ENCODE measurements at places on chromosomes 11 and 22.

GRCh38 chr11:102518296-102519094, 12.1 kb downstream of the MMP7 start:
- DNase-seq: no peak

DNA sequence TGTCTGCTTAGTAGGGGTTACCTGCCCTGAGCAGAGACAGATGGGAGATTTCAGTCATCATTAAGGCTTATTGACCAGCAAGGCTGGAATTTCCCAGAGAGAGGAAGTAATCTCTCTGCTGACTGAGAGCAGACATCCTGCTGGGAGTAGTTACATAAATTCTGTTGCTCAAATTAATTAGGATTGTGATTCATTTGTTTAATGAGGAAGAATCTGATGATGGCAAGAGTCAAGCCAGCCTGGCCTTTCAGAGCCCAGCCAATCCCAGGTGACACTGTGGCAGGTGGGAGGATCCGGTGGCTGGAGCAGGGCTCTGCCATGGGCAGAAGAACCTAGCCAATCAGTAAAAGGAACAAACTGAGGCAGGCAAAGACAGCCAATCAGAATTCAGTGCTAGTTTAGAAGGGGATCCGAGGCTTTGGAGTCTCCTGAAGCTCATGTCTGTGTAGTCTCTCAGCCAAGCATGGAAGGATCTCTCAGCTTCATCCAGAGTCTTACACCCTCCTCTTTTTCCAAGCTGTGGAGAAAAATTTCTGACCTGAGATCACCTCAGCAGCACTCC, 61.2 kb upstream of the CHST1 start:
- DNase-seq: no peak

DNA sequence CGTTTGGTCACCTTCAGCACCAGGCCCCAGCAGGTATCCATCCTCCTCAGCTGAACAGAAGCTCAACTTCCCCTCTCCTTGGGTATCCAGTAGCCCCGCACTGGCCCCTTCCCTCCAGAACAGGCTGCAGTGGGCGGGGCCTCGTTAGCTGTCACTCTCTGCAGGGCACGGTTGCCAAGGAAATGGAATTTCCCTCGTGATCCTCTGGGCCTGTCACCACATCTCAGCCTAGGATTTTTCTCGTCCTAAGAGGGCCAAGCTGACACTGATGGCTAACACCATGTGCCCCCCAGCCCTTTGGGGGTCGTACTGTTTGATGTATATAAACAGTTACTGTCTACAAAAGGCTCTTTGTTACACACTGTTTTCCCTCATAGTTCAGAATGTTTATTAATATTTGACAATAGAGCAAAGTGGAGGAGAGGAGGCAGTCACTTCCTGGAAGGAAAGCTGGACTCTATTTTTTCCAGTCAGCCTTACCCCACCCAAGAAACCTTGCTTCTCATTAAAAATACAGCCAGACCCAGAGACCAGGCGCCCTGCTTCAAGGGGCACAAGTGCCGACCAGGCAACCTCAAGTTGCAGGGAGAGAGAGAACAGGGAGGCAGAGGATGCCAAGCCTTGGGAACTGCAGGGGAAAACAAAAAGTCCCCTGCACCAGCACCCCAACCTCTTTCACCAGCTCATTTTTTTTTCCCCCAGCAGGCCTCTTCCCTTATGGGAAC, 44.5 kb downstream of the FEZ1 start:
- peak; percentile 84 for DNase-seq

- DNase-seq: no peak
Measured at GRCh38 chr11:21640491-21640890, 552.4 kb upstream of the ANO5 start.

GRCh38 chr11:119806064-119806915, 77.3 kb upstream of the NECTIN1 start:
- no peak for DNase-seq

GRCh38 chr22:19473578-19473977, 5.4 kb downstream of the UFD1 start:
- no peak for DNase-seq

DNA sequence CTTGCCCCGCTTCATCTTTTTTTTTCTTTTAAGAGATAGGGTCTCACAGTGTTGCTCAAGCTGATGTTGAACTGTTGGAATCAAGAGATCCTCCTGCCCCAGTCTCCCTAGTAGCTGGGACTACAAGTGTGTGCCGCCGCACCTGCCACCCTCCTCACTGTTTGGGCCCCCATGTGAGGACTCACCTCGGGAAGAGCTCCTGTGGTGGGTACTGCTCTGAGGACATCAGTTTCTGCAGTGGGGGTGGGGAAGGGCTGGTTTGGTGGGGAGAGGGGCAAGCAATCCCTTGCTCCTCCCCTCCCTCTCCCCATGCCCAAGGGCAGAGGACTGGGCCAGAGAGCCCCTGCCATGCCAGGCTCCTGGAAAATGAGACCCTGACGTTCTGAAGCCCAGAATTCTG, 1.5 kb upstream of the SLC16A8 start:
- no peak for DNase-seq

DNA sequence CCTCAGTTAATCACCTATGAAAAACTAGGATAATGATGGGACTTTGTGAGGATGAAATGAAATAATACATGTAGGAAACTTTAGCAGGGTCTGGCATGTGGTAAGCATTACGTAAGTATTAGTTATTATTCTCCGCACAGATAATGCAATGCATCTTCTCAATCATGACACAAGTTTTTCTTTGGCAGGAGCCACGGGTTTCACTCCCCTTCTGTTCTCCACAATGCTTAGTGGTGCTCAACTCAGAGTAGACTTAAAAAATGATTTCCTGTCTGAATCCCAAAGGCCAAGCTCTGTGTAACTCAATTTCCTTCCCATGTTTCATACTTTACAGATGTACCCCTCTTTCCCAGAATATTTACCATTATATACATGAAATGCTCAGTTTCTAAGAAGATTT, 82.9 kb downstream of the CCDC34 start:
- DNase-seq: no peak

DNA sequence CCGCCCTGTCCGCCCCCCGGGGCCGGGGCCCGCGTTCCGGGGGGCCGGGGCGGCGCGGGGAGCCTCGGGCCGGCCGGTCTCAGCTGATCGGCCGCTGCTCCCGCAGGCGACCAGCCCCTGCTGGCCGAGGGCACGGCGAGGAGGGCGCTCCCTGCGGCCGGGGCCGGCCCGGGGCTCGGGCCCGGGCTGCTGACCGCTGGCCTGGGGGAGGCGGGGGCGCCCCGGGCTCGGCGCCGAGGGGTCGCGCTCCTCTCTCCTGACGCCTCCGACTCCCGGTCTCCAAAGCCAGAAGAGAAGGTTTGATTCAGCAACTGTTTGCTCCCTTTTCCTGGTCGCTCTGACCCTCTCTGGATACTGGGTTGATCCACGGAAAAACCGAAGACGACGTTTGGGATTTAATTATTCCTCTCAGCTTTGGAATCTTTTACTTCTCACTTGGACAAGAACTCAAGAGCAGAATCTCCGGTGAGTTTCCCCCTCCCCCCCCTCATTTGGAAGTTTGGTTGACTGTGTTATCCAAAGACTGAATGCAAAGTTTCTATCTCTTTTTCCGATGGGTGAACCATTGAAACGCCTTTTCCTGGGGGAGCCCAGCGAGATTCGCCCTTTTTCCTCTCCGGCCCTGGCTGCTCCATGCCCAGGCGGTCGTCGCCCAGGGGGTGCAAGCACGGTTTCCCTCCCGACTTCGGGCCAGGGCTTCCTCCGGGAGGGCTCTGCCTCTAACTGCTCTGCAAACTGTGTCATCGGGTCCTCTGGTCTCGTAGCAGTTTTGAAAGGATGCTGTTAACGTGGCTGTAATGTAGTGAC, 725 bp downstream of the KDM2A start:
- peak; percentile 51 for DNase-seq

- no peak for DNase-seq
Measured at GRCh38 chr11:134815404-134815803, 403.4 kb upstream of the B3GAT1 start.

- DNase-seq: peak; percentile 47
Measured at GRCh38 chr11:62546929-62547625, 471 bp upstream of the AHNAK start.

DNA sequence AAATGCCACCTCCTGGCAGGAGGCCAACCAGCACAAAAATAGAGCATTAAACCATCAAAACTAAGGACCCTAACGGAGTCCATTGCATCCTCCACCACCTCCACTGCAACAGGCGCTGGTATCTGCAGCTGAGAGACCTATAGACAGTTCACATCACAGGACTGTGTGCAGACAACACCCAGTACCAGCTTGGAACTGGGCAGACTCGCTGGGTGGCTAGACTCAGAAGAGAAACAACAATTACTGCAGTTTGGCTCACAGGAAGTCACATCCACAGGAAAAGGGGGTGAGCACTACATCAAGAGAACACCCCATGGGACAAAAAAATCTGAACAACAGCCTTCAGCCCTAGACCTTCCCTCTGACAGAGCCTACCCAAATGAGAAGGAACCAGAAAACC, 11.6 kb upstream of the TMEM45B start:
- DNase-seq: no peak

GRCh38 chr11:92159931-92160330, 64.7 kb upstream of the FAT3 start:
- no peak for DNase-seq

DNA sequence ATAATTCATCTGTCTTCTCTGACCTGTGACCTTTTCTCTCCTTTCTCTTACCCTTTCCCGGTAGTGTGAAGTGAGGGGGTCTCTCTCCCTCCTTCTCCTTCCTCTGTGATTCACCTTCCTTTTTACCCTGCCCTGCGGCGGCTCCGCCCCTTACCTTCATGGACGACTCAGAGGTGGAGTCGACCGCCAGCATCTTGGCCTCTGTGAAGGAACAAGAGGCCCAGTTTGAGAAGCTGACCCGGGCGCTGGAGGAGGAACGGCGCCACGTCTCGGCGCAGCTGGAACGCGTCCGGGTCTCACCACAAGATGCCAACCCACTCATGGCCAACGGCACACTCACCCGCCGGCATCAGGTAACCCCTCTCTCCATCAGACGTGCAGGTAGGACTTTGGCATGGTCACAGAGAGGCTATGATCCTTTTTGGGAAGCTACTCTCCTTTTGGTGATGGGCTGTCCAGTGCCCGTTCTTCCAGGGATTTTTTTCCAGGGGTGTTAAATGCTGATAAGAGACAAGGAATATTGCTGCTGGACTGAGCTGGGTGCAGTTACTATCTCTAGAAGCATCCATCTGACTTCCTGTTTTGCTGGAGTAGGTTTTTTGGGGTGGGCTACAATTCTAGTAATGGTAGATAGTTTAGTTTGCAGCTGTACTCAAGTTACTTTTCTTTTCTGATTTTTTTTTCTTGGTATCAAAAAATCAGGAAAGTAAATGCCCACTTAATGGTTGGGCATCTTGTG, 29.9 kb downstream of the CTNND1 start:
- DNase-seq: no peak

DNA sequence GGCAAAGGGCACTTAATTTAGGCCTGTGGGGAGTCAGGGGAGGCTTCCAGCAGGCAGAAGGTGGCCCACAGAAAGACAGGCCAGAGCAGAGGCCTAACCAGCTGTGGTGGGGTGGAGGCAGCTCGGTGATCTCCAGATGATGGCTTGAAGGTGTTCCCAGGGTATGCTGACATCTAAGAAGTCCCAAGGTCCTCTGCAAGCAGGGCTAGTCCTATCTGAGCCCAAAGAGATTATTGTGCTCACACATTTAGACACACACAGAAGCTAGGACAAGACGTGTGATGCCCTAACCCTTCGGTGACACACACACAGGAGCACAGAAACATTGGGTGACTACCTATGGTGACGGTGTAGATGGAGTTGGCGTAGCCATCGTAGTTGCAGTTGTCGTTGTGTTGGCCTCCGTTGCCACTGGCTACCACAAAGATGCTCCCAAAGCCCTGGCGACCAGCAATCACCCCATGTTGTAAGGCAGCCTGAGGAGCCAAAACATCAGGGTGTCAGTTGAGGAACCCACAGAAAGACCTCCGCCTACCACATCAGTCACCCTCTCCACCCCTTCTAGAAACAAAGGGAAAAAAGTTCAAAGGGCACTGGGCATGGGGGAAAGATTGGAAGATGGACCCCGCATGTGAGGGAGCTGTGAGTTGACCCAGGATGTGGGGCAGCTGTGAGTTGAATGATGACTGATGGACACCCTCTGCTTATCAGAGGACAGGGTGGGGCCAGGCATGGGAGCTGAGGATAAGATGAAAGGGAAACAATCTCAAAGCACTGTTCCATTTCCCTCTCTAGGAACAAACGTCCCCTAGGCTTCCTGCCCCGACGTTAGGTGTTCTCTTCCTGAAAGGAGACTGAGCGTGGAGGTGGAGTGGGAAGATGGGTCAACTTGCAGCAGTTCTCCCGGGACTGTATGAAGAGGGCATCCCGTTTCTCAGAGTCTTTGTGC, 7.9 kb downstream of the PCSK7 start:
- no peak for DNase-seq

GRCh38 chr11:117849781-117850414, 25.4 kb upstream of the FXYD2 start:
- DNase-seq: no peak

DNA sequence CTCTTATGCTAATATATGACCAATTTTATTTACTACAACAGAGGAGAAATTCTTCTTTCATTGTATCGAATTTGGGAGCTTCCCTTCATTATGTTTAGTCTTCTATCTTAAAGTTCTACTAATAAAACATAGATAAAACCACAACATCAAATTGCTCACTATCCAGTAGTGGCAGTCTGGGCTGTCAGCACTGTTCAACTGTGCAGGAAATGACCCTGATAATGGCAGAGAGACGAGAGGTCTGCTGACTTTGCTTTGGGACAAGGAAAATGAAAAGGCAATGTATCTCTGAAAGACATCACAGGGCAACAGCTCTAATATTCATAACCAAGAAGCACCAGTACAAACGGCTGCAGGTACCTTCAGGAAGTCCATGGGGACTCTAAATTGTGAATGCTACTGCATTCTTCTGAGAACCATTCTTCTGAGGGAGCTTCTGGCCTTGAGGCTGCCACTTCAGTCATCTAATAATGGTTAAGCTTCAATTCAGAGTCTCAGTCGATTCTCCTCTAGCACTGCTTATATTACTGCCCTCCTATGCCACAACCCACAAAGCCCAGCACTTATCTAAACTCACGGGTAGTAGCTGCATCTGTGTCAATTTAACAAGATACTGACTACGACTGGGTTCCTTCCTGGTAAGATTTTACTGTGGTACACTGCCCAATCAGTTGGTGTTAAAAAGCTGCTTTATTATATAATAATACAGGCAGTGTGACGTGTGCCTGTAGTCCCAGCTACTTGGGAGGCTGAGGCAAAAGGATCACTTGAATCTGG, 44.2 kb downstream of the CKAP5 start:
- no peak for DNase-seq

DNA sequence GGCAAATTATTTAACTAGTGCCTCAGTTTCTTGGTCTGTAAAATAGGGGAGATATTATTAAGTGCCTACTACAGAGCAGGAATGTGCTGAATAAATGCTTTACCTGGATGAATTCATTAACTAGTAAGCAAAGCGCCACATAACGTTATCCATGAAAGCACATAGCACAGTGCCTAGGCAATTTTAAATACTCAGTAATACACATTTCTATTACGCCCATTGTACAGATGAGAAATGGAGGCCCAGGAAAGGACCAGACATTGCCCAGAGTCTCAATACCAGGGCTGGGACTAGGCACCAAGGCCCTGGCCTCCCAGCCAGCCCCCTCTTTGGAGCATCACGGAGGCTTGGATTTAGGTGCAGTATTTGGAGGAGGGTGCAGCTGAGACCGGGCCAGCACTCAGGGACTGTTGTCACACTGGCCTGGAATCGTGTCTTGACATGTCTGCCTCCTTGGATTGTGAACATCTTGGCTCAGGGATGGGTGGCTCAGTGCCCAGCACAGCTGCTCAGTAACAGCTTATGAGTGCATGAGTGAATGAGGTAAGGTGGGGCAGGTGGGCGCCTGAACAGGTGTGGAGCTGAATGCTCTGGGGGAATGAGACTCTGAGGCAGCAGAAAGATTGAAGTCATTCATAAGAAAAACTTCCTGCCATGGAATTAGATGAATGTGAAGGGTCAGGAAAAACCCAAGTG, 42.1 kb upstream of the TPBGL start:
- DNase-seq: no peak

Data from nephron progenitor cell (in vitro differentiated cells).